CD4-positive, alpha-beta T cell treated with Interleukin-10 for 1 hour (primary cell): ENCODE measurements at places on chromosomes 16 and 17.
A peak's percentile ranks its signal among the peaks of the same experiment; 100 is the strongest.

DNA sequence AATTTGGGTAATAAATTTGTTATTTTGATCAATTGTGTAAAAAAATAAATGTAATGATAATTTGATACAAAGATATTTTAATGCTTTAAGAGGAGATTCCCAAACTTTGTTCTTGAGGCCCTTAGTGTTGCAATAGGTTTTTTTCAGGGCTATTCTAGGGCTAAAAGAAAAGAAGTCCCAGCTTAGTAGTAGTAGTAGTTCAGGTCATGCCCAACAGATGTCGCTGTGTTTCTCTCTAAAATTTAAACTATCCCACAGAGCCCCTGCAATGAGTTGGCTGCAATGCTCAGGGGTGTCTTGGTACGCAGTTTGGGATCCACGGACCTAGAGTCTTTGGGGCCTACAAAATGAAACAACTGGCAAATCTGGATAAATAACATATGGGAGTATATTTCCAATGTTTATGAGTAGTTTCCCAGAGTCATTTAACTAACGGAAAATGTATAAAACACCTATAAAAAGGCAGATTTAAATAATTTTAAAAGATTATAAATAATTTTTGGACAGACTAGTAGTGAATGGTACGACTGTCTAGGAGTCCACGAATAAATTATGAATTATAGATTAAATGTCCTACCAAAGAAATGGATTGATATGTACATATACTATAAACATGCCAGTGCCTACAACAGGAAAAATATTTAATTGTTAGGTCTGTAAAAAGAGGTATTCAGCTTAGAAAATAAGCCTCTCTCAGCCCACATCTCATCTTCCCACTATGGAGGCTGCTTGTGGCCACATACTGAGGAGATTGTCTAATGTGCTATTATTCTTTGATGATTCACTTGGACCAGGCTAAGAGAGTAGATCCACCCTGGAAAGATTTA is 228.5 kb upstream of the PMFBP1 start:
- DNase-seq, result peak; percentile 32

- DNase-seq, result peak; percentile 9
Observed at GRCh38 chr16:50369133-50369804, 481 bp upstream of the BRD7 start.

- DNase-seq, result no peak
Observed at GRCh38 chr17:29645515-29646051, 22.9 kb upstream of the CORO6 start.

- DNase-seq, result no peak
Observed at GRCh38 chr16:70662991-70663523, 16.7 kb downstream of the IL34 start.

- DNase-seq, result no peak
Observed at GRCh38 chr17:81942167-81942553, 4.9 kb downstream of the MYADML2 start.

- no peak for DNase-seq
Observed at GRCh38 chr17:7640783-7641182, 9.9 kb upstream of the ATP1B2 start.

DNA sequence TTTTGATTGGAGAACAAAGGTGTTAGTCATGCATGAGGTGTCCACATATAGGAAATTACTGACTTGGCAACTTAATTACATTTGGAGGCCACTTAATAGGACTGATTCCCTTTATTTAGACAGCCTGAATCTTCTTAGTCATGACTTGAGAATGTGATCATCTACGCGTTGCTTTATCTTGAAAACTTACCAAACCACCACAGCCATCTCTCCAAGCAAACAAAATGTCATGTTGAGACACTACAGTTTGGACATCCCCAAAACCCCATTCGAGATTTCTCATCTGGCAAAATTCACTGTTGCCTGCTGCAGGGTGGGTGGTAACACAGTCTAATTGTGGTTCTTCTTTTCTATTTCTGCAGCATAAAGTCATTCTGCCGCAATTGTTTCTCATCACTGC is 176.5 kb upstream of the CDH5 start:
- DNase-seq, result no peak

DNA sequence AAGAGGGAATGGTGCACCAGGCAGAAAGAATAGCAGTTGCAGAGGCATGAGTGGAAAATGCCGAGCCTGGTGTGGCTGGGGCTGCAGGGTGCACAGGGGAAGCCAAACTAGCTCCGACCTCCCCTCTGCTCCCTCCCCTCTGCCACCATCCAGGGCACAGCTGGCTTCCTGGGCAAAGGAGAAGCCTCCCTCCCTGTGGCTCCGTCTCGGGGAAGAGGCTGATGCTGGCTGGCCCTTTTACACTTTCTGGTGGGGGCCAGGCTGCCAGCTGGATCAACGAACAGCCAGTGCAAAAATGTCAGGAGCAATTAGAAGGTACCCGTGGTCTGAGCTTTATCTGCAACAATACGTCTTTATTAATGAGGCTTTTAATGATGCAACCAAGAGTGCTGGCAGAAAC is 37.1 kb upstream of the KCNJ12 start:
- no peak for DNase-seq
